ENCODE measurements at places on chromosomes 7 and 10. TPM values are rescaled to one million over a fixed set of nuclear protein-coding genes. Genes with fewer than 3 reads are reported as not detected.

GRCh38 chr10:113063043-113063967 lies 113.3 kb downstream of the TCF7L2 start:
- no peak for DNase-seq

DNA sequence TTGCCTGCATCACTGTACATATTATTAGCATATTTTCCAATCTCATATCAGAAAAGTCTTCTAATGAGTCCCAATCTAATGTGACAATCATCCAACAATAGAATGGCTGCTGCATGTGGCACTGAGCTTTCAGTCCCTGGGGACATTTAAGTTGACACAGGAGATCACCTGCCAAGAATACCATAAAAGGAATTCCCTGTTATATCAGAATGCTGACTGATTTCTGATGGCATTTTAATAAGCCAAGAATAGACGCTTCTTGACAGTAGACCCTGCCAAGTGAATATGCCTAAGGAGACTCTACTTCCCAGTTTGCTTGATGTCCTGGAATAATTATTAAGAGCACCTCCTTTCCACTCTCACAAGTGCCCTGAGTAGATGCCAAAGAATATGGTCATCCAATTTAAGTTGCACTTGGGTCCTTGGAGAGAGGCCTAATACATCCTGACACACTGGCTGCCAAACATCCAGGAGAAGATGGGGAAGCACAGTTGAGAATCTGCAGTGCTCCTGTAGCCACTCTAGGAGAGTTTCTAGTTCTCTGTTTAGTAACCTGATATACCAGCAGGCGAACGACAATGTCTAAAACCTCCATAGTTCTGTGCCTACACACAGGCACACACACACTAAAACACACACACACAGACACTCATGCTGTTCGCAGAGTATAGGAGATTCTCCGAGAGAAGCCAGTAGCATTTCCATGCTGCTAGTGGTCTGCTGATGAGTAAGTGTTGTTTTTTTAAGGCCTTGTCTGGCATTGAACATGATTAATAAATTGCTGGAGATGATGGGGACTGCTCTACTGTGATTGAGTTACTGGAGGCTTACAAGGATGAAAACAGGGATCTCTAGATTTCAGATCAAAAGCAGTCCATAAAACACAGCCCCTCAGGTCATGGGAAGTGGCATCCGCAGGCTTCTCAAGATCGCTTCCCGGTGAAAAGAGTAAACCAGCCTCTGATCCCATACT lies 369.6 kb downstream of the KCNMA1 start:
- DNase-seq, result no peak

UNCX gene
- total RNA-seq, result 0.65 TPM

PDE1C gene
- 5.9 TPM for total RNA-seq

METTL27 gene
- 8.4 TPM for total RNA-seq

Measured in epithelial cell of proximal tubule (primary cell).